ENCODE measurements at places on chromosomes 2 and 18.

GRCh38 chr2:234682492-234683228 is 185.8 kb upstream of the ARL4C start:
- DNase-seq = no peak

DNA sequence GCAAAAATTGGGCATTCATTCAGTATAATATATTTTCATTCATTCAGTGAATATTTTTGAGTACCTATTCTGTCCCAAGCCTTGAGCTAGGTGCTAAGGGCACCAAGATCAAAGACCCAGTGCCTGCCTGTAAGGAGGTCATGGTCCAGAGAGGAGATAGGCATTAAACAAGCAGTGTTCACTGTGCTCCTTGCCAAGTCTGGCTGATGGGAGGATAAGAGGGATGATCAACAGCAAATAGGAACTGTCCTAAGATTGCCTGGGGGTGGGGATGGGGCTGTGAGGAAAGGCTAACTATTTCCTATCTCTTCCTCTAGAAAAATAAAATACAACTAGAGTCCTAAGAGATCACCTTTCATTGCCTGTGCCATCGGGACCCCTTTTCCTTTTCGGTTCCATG is 60.4 kb downstream of the SETBP1 start:
- no peak for DNase-seq

- no peak for DNase-seq
Observed at GRCh38 chr18:76995896-76996295, 136.7 kb downstream of the MBP start.

GRCh38 chr2:173393186-173393585 is 38.5 kb downstream of the CDCA7 start:
- no peak for DNase-seq

DNA sequence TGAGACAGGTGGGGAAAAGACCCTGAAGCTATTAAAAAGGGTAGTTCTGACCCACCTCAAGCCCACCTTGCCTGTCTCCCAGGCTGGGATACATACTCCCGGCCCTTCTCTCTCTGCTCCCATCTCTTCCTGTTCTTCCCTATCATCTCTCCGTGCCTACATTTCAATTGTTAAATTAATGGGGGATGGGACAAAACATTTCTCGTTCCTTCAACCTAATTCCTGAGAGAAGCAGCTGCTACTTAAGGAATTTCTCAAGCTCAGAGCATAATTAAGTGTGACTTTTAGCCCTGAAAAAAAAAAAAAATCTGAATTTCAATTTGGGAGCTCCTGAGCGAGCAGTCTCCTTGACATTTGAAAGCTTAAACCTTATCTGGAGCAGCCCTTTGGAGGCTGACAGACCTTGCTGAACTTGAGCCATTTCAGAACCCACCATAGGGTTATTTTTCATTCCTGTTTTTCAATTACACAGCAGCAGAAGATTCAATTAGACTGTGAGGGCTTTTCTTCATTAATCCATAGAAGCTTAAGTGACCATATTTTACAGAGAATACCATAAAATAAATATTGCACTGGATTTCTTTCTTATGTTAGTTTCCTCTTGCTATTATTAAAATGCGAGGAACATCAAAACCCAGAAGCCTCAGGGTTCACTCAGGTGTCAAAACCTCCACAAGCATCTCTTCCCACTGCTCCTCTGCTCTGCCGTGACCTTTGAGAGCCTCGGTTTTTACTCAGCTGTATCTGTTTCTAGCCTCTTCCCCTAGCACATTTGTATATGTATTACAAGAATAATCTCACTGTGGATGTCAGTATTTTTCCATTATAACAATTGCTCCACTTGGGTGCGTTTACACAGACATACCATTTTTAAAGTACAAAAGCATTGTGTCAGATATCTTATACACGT is 125.7 kb downstream of the B3GNT2 start:
- no peak for DNase-seq

- no peak for DNase-seq
Observed at GRCh38 chr2:84841577-84841976, 39.3 kb downstream of the TRABD2A start.

Measured in CD8-positive, alpha-beta memory T cell (primary cell).